Naive thymus-derived CD4-positive, alpha-beta T cell (primary cell): ENCODE measurements at places on chromosomes 13 and 19.

DNA sequence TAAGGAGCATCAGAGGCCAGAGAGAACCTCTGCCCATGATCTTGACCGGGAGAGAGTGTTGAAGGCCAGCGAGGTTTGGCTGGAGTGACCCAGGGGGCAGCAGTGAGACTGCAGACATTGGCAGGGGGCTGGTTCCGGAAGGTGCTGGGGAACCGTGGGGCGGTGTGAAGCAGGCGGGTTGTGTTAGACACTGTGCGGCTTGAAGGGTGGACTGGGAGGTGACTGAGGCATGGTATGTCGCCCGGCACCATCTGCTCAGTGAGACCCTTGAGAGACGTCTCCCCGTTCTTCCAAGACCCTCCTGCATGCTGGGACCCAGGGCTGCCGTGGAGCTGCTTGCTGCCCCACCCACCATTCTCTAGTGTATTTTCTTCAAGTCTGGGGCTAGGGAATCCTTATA, 24.6 kb downstream of the CARM1 start:
- no peaks in the 10 kb centered on the region for H3K27me3 ChIP-seq
- no peak for DNase-seq
- no peak overlapping the region for H3K27ac ChIP-seq
- no peak overlapping the region for H3K4me3 ChIP-seq

DNA sequence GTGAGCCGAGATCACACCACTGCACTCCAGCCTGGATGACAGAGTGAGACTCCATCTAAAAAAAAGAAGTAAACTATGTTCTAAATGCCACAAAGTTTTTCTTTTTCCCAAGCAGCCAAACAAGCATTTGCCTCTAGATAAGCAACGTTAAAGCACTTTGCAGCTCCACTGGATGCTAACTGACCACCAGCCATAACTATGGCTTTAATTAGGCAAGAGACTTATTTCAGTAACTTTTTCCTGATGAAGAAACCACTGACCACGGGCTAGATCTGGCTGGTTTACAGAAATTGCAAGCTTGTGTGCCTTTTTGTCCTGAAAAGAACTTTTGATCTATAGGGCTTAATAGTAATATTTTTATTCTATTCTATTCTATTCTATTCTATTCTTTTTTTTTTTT, 22.1 kb downstream of the CD70 start:
- no peak overlapping the region for H3K4me3 ChIP-seq
- no peaks in the 10 kb centered on the region for H3K27me3 ChIP-seq
- no peaks in the 10 kb centered on the region for H3K36me3 ChIP-seq
- no peaks in the 10 kb centered on the region for H3K4me1 ChIP-seq

DNA sequence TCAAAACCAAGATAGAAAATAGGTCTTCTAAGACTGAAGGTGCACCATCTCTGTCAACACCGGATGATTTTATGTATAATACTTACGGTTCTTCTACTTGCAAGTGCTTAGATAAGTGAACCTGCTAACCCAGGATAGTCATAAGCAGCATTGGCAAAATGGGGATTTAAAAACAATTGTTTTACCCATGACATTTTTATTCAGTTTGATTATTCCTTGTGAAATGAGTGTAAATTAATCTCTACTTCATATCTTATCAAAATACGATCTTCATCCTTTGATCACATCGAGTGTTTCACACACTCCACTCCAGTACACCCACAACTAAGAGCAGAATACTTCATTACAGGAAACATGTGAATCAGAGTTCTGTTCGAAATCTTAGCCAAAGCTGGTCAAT, 23.0 kb upstream of the MTRF1 start:
- H3K4me3 ChIP-seq = peak overlapping the region; percentile 1
- peak overlapping the region; percentile 47 for H3K27ac ChIP-seq
- no peaks in the 10 kb centered on the region for H3K4me1 ChIP-seq
- no peaks in the 10 kb centered on the region for H3K27me3 ChIP-seq

DNA sequence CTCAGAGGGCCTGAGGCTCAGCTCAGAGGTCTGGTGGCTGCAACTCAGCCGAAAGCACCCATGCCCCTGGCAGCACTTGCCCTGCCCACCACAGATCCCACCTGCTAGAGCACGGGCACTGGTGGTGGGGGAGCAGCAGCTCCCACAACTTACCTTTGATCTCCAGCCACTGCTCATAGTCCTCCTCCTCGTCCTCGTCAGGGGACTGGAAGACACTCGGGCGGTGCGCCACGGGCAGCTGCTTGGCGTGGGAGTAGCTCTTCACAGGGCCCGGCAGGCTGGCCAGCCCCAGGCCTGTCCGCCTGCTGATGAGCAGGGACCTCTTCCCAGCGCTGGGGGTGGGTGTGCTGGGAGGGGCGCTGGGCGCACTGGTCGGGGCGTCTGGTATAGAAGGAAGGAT, 14.6 kb downstream of the SUGP1 start:
- no peak overlapping the region for H3K27ac ChIP-seq
- no peaks in the 10 kb centered on the region for H3K27me3 ChIP-seq
- no peak for DNase-seq
- H3K4me1 ChIP-seq = no peaks in the 10 kb centered on the region

DNA sequence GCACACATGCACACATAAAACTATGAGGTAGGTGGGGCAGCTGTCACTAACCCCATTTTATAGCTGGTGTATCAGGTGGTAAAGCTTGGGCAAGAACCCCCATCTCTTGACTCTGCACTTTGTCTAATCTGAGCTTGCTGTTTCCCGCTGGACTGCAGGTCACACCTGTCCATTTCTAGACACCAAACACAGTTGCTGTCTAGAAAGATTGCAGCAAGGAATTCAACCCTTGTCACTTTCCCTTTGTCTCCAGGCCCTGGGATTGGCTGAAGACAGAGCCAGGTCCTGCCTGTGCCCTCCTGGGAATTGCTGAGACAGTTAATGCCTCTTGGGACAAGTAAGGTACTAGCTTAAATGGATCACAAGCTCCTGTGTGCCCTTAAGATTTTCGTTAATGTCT, 83.8 kb downstream of the RNASEH2B start:
- DNase-seq = no peak
- H3K27ac ChIP-seq = no peak overlapping the region
- H3K36me3 ChIP-seq = no peaks in the 10 kb centered on the region
- no peaks in the 10 kb centered on the region for H3K27me3 ChIP-seq
- peaks cover 10% of the 10 kb centered on the region for H3K4me1 ChIP-seq

GRCh38 chr13:48081739-48082138, 13.2 kb downstream of the MED4 start:
- DNase-seq = no peak
- peaks cover 19% of the 10 kb centered on the region for H3K36me3 ChIP-seq
- H3K27ac ChIP-seq = no peak overlapping the region
- no peak overlapping the region for H3K4me3 ChIP-seq
- H3K27me3 ChIP-seq = no peaks in the 10 kb centered on the region
- H3K4me1 ChIP-seq = no peaks in the 10 kb centered on the region

GRCh38 chr13:37618554-37618953, 20.0 kb upstream of the POSTN start:
- no peaks in the 10 kb centered on the region for H3K27me3 ChIP-seq
- H3K36me3 ChIP-seq = no peaks in the 10 kb centered on the region
- no peak overlapping the region for H3K4me3 ChIP-seq
- no peak overlapping the region for H3K27ac ChIP-seq
- no peak for DNase-seq

DNA sequence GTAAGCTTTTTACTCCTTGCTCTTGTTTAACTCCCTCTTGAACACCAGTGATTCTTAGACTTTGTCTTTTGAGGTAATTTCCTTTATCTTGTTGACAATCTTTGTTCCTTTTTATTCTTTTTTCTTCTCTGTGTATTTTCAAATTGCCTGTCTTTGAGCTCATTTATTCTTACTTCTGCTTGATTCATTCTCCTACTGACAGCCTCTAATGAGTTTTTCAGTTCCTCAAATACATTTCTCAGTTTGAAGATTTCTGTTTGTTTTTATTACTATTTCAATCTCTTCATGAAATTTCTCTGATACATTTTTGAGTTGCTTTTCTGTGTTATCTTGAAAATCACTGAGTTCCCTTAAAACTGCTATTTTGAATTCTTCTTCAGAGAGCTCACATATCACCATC, 154.1 kb downstream of the ATP8A2 start:
- no peaks in the 10 kb centered on the region for H3K4me1 ChIP-seq
- H3K27ac ChIP-seq = no peak overlapping the region
- no peak for DNase-seq
- no peaks in the 10 kb centered on the region for H3K27me3 ChIP-seq
- H3K4me3 ChIP-seq = no peak overlapping the region
- H3K36me3 ChIP-seq = no peaks in the 10 kb centered on the region

DNA sequence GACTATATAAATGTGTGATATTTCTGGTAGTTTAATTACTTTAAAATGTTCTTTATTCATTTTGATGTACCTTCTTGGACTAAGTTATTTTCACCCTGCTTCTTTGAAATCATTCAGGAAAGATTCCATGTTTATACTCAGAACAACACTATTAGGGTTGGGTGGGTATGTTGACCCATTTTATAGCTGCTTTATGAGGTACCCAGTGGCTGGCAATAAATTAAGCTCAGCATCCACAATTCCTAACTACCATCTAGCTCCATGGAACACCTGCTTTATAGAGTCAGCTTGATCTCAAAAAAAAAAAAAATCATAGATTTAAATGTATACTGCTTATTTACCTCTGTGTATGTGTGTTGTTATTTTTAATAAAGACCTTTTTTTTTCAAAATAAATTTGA, 78.9 kb upstream of the ZNF91 start:
- H3K27ac ChIP-seq = no peak overlapping the region
- DNase-seq = no peak
- no peaks in the 10 kb centered on the region for H3K36me3 ChIP-seq
- H3K27me3 ChIP-seq = no peaks in the 10 kb centered on the region
- H3K4me1 ChIP-seq = no peaks in the 10 kb centered on the region

GRCh38 chr13:99803141-99803540, 168.4 kb downstream of the ZIC5 start:
- H3K4me3 ChIP-seq = no peak overlapping the region
- H3K36me3 ChIP-seq = no peaks in the 10 kb centered on the region
- H3K27me3 ChIP-seq = no peaks in the 10 kb centered on the region
- DNase-seq = no peak

- H3K4me1 ChIP-seq = no peaks in the 10 kb centered on the region
- no peak within 1 kb of the TSS for H3K4me3 ChIP-seq
- no peak within 1 kb of the TSS for H3K27ac ChIP-seq
- DNase-seq = no peak
Measured at GRCh38 chr13:76948149-76948548, at the start of gene ACOD1. TSS of gene ACOD1 (plus strand) at chr13:76948511. CDS start at chr13:76948559, 48 bp downstream.

DNA sequence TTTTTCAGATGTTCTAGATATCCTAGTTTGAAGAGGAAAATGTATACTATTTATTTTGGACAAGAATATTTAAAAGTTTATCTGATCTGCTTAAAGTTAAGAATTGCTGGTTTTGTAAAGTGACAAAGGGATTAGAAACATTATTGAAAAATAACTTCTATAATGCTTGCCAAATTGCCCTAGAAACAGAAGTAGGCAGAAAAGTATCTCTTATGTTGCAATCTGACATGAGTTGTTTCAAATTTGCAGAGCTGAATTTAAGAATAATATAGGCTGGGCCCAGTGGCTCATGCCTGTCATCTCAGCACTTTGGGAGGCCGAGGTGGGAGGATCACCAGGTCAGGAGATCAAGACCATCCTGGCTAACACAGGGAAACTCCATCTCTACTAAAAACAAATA, 777.1 kb downstream of the LIG4 start:
- H3K27ac ChIP-seq = no peak overlapping the region
- H3K4me3 ChIP-seq = no peak overlapping the region
- H3K27me3 ChIP-seq = no peaks in the 10 kb centered on the region

GRCh38 chr13:49020940-49021553, 45.3 kb downstream of the FNDC3A start:
- no peaks in the 10 kb centered on the region for H3K4me1 ChIP-seq
- DNase-seq = no peak
- no peak overlapping the region for H3K4me3 ChIP-seq
- H3K27ac ChIP-seq = no peak overlapping the region
